ENCODE measurements at places on chromosomes 6 and 20. TPM values are rescaled to one million over a fixed set of nuclear protein-coding genes. Genes with fewer than 3 reads are reported as not detected.

Gene TFAP2A
- 2.1 TPM for total RNA-seq

Gene BFSP1
- 1.8 TPM for total RNA-seq

Gene SLC22A7
- total RNA-seq, result 0.28 TPM

Gene POM121L2
- not detected for total RNA-seq

Measured in spinal cord (tissue), 10 donors.